ENCODE measurements at places on chromosomes 16 and 17.

DNA sequence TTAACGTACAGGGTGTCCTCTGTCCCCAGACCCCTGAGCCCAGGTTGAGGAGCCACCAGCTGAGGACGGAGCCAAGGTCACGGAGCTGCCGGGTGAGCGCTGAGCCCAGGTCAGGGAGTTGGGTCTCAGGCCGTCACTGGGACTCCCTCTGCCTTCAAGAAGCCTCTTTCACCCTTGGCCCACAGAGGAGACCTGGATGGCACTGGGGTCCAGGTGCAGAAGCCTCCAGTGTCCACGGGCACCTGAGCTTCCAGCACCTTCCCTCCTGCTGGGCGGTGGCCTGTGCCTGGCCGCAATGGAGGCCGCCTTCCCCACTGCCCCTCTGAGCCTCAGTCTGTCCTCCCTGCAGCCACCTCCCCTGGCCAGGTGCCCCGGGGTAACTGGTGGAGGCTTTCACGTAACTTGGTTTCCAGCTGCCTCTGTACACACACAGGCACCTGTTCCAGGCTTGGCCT, 31.6 kb upstream of the CDH15 start:
- no peak for DNase-seq

GRCh38 chr16:259226-259625, 16.5 kb downstream of the RGS11 start:
- DNase-seq = no peak

DNA sequence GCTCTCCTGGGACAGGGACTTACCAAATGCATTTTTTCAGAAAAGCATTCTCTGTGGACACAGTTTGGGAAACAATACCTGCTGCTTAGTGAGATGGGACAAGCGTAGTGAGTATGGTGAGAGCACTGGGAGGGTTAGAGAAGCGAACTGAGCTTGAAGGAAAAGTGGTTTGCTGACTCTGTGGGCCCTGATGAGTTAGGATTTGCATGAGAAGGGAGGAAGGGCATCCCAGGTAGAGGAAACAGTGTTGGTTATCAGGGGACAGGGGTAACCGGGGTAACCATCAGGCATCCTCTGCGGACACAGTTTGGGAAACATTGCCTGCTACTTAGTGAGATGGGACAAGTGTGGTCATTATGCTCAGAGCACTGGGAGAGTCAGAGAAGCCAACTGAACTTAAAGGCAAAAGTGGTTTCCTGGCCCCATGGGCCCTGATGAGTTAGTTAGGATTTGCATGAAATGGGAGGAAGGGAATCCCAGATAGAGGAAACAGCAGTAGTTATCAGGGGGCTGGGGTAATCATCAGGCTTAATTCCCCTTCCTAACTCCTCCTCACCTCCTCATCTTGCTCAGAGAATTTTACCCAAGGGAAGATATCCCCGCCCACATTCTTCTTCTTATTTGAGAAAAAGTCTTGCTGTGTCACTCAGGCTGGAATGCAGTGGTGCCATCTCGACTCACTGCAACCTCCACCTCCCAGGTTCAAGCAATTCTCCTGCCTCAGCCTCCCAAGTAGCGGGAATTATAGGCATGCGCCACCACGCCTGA, 319.3 kb downstream of the RBFOX1 start:
- DNase-seq = no peak

DNA sequence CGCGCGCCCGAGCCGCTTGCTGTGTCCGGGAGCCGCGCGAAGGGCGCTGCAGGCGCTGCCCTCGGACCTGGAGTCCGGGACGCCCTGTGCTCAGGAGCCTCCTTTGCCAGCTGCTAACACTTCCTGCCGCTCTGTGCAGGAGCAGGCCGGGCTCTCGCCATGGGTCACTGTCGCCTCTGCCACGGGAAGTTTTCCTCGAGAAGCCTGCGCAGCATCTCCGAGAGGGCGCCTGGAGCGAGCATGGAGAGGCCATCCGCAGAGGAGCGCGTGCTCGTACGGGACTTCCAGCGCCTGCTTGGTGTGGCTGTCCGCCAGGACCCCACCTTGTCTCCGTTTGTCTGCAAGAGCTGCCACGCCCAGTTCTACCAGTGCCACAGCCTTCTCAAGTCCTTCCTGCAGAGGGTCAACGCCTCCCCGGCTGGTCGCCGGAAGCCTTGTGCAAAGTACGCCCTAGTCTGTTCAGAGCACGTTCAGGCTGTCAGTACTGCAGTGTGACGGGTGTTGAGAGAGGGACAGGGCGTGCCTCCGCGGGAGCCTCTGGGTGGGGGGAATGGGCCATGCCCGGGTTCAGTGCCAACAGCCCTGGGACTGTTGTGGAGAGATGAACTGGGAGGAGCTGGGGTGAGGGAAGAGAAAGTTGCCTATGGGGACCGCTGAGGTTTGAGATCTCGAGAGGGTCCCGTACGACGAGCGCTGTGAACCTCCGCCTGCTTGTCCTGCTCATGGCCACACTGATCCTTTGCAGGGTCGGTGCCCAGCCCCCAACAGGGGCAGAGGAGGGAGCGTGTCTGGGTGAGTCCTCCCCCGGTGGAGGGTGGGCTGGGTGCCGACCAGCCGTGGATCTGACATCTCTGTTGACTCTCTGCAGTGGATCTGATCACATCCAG, 1.3 kb downstream of the ZNF276 start:
- DNase-seq = no peak

- no peak for DNase-seq
Observed at GRCh38 chr16:56630134-56630533, 2.3 kb upstream of the MT1M start.

DNA sequence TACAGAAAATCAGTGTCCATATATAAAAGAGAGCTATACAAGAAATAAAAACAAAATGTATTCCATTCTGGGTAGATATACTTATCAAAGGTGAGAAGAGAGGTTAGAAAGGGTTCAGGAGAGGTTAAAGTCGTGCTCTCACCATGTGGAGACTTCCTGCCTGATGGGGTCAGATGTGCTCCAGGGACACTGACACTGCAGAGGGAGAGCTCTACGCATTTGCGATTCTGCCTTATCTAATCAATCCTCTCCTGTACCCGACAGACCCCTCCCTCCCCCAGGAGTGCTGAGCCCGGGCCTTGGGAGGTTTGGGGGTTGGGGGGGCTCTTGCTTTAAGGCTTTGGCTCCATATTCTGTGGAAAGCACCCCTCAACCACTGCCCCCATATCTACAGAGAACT, 16.6 kb upstream of the SLC5A11 start:
- no peak for DNase-seq

DNA sequence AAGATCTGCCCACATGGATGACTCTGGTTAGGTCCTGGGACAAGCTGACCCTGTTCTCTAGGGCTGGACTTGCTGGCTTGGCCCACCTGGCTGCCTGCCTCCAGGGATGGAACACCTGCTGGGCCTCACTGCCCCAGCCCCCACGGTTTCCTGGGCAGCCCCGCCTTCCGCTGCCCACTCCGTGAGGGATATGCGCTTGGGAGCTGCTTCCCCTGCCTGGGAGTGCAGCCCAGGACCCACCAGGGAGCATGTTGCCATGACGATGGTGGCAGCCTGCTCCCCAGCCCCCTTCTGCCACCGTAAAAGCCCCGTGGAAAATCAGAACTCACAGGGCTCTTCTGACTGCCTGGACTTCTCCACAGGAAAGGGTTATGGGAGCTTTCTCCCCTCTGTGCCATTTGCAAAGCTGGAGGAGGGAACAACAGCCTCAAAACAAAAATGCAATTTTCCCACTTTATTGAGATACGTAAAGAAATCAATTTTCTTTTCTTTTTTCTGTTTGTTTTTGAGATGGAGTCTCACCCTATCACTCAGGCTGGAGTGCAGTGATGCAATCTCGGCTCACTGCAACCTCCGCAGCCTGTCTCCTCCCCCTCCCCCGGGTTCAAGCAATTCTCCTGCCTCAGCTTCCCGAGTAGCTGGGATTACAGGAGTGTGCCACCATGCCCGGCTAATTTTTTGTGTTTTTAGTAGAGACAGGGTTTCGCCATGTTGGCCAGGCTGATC, 18.0 kb upstream of the GAS7 start:
- DNase-seq = no peak

GRCh38 chr16:23434380-23434779, 18.6 kb downstream of the COG7 start:
- DNase-seq = peak; percentile 88

DNA sequence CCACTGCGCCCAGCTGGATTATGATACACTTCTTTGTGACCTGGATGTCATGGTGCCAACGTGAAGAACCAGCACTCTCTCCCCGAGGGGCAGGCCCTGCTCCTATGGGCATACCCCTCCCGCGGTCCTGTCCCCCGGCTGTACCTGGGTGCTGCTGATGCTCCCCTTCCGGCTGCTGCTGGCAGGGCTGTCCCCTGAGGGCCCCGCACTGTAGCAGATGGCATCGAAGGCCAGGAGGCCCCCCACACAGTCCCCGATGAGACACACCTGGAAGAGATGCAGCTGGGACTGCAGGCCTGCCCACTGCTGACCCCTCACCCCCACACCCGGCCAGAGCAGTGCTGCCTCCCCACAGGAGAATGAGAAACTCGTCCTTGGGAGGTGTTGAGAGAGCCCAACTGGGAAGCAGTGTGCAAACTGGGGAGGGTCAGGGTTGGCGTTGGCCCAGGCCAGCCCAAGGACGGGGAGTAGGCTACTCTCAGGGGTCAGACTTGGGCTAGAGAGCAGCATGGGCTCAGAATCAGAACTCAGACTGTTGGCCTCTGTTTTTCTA, 33.7 kb downstream of the PIMREG start:
- DNase-seq = no peak
